Stomach (tissue), 19 donors: ENCODE measurements at places on chromosomes 1 and 21. TPM values are rescaled to one million over a fixed set of nuclear protein-coding genes. Genes with fewer than 3 reads are reported as not detected.

Gene G0S2
- total RNA-seq = 40.8 TPM

Gene RPE65
- total RNA-seq = not detected

Gene OR6K6
- total RNA-seq = not detected

DNA sequence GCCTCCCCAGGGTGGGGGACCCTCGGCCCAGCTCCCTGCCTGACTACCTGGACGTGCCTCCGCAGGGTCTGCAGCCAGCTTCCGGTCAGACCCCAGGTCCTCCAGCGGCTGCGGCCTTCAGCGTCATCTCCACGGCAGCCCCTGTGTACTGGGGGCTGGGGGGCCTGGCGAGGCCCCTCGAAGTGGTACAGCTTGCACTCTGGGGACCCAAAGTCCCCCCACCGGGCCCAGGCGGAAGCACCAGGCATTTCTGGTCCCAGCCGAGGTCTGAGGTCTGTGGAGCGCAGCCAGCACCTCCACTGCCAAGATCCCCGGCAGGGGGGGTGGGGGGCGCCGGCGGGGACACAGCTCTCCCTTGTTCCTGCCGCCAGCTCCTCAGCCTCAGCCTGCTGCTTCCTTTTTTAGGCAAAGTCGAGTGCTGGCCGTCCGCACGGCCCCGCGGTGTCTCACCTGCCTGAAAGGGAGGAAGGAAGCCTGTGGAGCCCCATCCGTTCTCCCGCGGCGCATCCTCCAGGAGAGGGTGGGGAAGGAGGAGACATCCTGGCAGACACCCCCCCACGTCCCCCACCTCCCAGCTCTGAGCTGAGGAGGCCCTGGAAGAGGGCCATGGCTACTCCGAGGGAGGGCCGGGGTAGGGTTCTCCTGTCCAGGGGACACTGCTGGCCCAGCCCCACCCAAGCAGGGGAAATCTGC is 1.2 kb upstream of the VWA1 start:
- H3K27ac ChIP-seq = peak overlapping the region; percentile 91
- peaks cover 33% of the 10 kb centered on the region for H3K27me3 ChIP-seq
- peak overlapping the region; percentile 56 for H3K4me3 ChIP-seq
- peak; percentile 83 for DNase-seq
- no peaks in the 10 kb centered on the region for H3K36me3 ChIP-seq

- no peak for DNase-seq
- peaks cover 46% of the 10 kb centered on the region for H3K36me3 ChIP-seq
- H3K27ac ChIP-seq = no peak overlapping the region
Measured at GRCh38 chr1:168079761-168080160, 57.0 kb downstream of the GPR161 start.

Gene SPATA45
- total RNA-seq = not detected
